GM23338 (cell line): ENCODE measurements at places on chromosomes 1 and 21. TPM values are rescaled to one million over a fixed set of nuclear protein-coding genes. Genes with fewer than 3 reads are reported as not detected.
A peak's percentile ranks its signal among the peaks of the same experiment; 100 is the strongest.

GRCh38 chr1:216332003-216332402 lies 91.2 kb downstream of the USH2A start:
- no peak for DNase-seq

GRCh38 chr21:44374601-44375280 lies 21.3 kb downstream of the TRPM2 start:
- no peak for DNase-seq

Gene RAB3B
- 34.6 and 37.9 TPM in 2 replicates for total RNA-seq

- peak; percentile 93 for DNase-seq
These were observed 219.1 kb upstream of the ZC3H12A start for GRCh38 chr1:37255136-37255795.

- no peak for DNase-seq
These were observed 105.7 kb downstream of the NME7 start for GRCh38 chr1:169261884-169262283.

DNA sequence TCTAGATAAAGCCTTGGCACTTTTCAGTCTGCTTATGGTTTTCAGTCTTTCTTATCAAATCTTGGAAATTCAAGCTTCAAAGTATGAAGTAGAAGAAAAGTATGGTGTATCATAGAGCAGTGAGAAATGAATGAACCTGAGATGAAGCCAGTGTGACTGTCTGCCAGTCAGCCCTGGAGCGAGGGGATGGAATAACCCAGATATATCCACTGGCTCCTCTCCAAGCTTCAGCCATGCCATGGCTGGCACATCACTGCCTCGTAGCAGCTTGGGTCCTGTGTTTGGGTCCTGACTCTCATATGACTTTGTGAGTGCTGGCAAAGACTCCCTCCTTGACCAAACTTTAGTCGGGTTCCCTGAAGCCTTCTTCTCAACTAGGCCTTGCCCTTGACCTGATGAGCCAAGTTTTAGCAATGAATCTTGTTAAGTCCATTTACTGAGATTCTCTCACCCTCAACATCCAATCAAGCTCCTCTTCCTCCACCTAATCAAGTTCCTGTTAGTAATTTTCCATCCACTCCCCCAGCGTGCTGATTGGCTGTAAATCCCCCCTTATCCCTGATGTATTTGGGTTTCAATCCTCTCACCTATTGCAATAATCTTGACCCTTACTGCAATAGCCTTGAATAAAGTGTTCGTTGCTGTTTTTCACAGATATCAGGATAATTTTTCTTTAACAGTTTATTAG lies 62.5 kb upstream of the PRDX6 start:
- DNase-seq: no peak

GRCh38 chr1:107142140-107142542 lies 1.3 kb downstream of the NTNG1 start:
- peak; percentile 73 for DNase-seq

GRCh38 chr1:38834221-38834782 lies 25.3 kb downstream of the RRAGC start:
- no peak for DNase-seq

DNA sequence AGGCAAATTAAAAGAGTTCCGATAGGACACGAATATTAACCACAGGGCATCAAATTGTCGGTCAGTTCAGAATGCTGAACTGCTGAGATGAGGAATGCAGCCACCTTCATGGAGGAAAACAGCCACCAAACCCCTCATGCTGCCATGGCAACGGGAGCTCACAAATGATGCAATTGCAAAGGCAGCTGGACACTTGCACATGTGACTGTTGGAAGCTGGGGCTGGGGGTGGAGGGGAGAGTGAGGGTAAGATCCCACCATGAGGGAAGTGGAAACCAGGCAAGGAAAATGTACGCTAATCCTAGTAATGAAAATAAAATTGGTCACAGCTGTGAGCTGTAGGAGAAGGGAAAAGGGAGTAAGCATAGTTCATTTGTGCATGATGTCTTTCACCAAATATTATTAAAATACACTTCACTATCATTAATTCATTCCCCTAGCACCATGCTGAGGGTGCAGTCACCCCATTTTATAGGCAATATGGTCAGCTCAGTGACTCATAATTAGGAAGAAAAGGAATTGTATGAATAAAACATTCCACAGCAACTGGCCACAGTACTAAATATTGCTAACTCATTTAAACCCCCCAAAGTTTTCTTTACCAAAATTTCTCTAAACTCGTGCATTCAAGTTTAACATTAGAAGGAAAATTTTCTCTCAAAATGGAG lies 15.3 kb downstream of the BECN2 start:
- peak; percentile 70 for DNase-seq

DNA sequence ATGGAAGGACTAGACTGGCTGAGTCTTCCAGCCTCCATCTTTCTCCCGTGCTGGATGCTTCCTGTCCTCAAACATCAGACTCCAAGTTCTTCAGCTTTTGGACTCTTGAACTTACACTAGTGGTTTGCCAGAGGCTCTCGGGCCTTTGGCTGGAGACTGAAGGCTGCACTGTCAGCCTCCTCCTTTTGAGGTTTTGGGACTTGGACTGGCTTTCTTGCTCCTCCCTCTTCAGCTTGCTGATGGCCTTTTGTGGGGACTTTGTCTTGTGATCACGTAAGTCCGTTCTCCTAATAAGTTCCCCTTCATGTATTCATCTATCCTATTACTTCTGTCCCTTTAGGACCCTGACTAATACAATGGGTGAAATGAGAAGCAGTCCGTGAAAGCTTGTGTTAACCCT lies 196.4 kb downstream of the KAZN start:
- no peak for DNase-seq

Gene SPRR2E
- total RNA-seq: not detected in 2 replicates

GRCh38 chr1:119286587-119287181 lies 81.9 kb upstream of the HAO2 start:
- peak; percentile 90 for DNase-seq

GRCh38 chr1:192159014-192159413 lies 752 bp downstream of the RGS18 start:
- no peak for DNase-seq

Gene TACSTD2
- total RNA-seq: 1.4 and 1.5 TPM in 2 replicates

Gene FAM177B
- not detected in 2 replicates for total RNA-seq

DNA sequence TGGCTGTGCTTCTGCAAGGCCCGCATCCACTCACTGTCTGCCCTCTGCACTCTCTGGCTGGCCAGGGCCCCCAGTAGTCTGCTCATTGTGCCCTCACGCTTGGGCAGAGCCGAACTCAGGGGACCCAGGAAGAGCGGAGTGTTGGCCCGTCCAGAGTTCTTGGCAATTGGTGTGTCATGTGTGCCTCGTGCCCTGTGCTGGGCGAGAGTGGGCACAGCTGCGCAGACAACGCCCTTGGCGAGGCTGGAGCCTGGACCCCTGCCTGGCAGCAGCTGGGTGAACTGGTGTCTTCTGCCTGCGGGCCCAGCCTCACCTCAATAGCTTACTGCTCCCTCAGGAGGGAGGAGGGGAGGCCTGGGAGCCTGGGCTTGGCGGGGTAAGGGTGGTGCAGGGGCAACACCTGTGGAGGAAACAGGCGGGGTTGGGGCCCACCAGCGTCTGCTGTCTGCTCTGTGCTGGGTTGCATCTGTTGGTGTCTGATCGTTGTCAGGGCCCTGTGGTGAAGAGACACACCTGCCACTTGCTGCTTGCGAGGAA lies 2.1 kb downstream of the GUK1 start:
- DNase-seq: no peak

DNA sequence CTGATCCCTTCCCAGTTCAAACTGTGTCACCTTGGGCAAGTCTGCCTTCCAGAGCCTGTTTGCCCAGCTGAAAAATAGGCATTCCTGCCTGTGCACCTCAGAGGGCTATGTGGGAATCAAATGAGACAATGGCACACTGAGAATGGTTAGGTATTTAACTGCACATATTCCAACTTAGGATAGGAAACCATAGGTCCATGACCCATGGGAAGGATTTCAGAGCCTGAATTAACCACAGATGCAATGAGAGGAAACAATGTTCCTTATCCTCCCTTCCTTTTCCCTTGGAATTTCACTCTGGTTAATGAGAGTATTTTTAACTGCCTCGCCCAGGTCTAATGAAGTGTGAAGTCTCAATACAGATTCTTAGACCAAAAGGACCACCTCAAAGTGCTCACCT lies 12.7 kb downstream of the PAFAH2 start:
- no peak for DNase-seq
